Prostate gland (tissue), 2 donors: ENCODE measurements at places on chromosomes 5 and 9. TPM values are rescaled to one million over a fixed set of nuclear protein-coding genes. Genes with fewer than 3 reads are reported as not detected.

- DNase-seq: no peak
Observed at GRCh38 chr9:101311191-101311590, 73.6 kb downstream of the BAAT start.

DNA sequence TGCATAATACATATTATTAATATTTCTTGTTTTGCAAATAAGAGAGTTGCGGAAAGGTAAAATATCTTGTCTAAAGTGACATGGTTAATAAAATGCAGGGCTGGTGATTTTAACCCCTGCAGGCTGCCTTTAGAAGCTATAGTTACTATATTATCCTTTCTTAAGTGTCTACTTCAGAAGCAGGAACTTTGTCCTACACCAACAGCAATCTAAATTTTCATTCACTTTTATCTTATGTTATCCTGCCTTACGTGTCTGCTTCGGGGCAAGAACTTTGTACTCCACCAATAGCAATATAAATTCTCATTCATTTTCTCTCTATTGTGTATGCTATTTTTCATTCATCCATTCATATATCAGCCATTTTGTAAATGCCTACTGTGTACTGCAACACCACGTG, 719.5 kb downstream of the TLR4 start:
- no peak for DNase-seq

- no peak for DNase-seq
Observed at GRCh38 chr5:33235824-33236223, 204.9 kb upstream of the TARS1 start.

- no peak for DNase-seq
Observed at GRCh38 chr5:26719803-26720202, 318.6 kb downstream of the CDH9 start.

- no peak for DNase-seq
Observed at GRCh38 chr9:81108391-81108790, 581.0 kb downstream of the TLE1 start.

DNA sequence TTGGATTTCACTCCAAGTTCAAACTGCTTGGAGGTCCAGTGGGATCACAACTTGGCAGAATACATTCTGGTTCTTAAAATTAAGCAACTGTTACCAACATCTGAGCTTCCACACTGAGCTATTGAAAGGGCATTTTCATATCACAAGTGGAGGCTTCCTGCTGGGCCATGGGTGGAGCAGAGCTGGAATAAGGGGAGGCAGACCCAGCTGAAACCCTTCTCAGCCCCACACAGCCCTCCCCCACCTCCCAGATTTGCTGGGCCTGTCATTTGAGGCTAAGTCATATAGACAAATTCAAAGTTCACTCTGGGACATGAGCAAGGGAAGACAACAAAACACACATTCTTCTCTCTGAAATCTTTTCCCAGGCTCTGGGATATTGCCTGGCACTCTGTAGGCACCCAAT, 79.9 kb downstream of the ACTL7B start:
- DNase-seq: no peak

DNA sequence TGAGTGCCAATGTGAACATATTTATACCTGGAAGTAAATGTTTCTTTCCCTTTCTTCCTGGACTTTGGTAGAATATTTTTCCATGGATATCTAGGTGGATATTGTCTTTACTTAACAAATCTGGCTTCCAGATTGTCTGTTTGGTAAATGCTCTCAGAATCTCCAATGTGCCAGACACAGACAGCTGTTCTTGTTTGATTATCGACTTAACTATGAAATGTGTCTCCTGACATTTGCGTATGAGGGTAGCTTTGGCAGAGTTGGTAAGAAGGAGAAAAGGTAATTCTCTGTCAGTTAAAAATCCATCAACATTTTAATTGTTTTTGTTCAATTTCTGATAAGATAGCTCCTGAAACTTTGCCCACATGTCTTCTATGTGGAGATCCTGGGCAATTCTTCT, 196.4 kb upstream of the NUDT12 start:
- no peak for DNase-seq

GRCh38 chr5:91407204-91407603, 24.1 kb upstream of the ARRDC3 start:
- DNase-seq: no peak

- no peak for DNase-seq
Observed at GRCh38 chr5:151903243-151903653, 21.4 kb downstream of the GLRA1 start.

DNA sequence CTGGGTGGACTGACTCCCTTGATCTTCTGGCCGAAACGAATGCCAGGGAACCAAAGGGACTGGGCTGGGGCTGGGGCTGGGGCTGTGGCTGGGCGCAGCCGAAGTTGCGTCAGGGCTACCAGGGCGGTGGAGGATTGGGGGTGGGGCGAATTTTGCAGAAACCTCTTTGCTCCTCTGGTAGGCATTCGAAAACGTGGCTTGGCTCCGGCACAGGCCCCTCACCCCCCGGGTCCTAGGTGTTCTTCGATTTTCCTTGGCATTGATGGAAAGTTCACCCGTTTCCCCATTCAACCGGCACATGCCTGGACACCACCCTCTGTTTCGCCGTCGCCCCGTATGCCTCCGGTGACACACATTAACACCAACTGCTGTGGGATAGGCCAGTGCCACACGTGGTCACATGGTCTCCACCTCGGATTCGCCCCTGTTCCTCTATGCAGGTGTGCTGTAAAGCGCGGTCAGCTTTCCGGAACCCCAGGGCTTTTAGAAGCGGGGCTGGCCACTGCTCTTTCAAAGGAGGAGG, 477.1 kb downstream of the SPATA31A7 start:
- DNase-seq: peak; percentile 3

DNA sequence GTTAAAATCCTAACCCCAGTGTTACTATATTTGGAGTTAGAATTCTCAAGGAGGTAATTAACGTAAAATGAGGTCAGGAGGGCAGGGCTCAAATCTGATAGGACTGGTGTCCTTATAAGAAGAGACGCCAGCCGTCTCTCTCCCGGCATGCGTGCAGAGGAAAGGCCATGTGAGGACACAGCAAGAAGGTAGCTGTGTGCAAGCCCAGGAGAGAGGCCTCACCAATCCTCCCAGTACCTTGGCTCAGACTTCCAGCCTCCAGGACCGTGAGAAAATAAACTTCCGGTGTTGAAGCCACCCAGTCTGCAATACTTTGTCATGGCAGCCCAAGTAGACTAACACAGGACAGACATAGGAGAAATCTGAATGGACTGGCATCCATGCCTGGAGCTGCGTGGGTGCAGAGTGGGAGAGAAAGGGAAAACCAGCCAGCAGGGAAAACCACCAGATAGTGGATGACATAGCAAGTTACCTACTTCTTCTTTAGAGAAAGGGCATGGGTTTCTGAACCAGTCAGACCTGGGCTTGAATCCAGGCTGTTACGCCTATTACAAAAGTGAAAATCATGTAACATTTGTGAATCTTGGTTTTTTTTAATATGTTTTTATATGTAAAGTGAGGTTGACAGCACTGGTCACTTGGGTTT, 89.2 kb downstream of the FSTL4 start:
- no peak for DNase-seq

DNA sequence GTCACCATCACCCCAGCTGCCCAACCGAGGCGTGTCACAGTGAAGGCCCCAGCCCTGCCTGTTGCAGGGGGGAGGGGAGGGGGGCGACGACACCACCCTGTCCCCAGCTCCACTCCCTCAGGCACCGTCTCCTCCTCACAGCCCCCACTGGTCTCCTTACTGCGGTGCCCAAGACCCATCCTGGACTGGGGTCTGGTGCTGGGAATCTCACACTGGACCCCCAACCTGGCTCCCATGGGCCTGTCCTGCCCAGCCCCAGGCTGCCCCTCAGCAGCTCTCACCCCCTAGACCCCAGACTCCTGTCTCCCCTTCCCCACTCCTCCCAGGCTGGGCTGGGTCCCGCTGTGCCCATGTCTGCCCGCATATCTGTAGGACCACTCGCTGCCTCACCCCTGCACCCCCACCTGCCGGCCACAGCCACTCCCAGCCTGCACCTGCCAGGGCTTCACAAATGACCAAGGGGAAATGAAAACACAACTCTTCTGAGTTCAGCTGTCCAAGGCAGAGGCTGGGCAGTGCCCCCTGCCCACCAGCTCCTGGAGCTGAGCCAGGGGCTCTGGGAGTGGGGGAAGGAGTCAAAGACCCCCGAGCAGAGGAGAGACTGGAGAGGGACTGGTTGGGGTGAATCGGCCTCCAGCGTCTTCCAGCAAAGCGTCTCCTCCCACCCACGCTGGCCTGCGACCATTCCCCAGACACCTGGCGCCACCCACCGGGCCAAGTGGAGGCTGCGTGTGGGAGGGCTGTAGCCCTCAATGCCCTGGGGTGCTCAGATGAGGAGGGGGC, 32.6 kb upstream of the EGFL7 start:
- no peak for DNase-seq

- DNase-seq: no peak
Observed at GRCh38 chr9:134182554-134183085, 18.3 kb upstream of the RNU6ATAC start.

- no peak for DNase-seq
Observed at GRCh38 chr9:95609426-95609825, 92.7 kb upstream of the PTCH1 start.

- no peak for DNase-seq
Observed at GRCh38 chr5:14447958-14448911, 133.4 kb upstream of the OTULINL start.

DNA sequence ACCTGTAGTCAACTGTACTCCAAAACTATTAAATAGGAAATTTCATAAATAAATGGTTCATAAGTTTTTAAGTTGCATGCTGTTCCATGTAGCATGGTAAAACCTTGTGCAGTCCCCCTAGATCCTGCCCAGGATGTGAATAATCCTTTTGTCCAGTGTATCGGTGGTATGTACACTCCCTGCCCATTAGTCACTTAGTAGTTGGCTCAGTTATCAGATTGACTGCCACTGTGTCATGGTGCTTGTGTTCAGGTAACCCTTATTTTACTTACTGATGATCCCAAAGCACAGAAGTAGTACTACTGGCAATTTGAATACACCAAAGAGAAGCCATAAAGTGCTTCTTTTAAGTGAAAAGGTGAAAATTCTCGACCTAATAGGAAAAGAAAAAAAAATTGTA, 134.2 kb downstream of the RNF180 start:
- DNase-seq: no peak

- DNase-seq: no peak
Observed at GRCh38 chr5:113378514-113378913, 56.3 kb downstream of the TSSK1B start.

GRCh38 chr5:2656206-2656605, 95.3 kb downstream of the IRX2 start:
- no peak for DNase-seq

SLC36A3 gene
- 0.28 TPM for total RNA-seq

CTXN3 gene
- not detected for total RNA-seq

QRFP gene
- total RNA-seq: 1.0 TPM

HEMGN gene
- not detected for total RNA-seq

VCAN gene
- 24.4 TPM for total RNA-seq

ARID3C gene
- total RNA-seq: 1.1 TPM

SPINK4 gene
- total RNA-seq: not detected
